Stromal cell of bone marrow (primary cell): ENCODE measurements at places on chromosomes 1 and 21.

GRCh38 chr1:164650531-164650930, 91.5 kb downstream of the PBX1 start:
- DNase-seq = no peak

DNA sequence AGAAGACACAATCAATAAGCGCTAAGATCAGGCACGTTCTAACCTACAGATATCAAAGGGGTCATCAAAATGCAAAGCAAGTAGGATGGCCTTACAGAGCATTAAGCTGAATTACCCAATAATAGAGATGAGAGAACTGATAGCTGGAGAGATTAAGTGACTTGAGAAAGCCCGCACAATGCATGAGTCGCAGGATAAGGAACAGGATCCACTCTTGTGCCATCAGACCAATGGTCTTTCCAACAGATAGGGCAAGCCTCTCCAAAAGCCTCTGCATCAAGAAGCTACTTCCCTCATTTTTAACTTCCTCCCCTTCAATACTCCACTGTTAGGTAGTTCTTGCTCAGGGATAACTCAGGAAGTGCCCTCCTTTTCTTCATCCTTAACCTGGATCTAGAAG, 2.6 kb downstream of the CHML start:
- no peak for DNase-seq

DNA sequence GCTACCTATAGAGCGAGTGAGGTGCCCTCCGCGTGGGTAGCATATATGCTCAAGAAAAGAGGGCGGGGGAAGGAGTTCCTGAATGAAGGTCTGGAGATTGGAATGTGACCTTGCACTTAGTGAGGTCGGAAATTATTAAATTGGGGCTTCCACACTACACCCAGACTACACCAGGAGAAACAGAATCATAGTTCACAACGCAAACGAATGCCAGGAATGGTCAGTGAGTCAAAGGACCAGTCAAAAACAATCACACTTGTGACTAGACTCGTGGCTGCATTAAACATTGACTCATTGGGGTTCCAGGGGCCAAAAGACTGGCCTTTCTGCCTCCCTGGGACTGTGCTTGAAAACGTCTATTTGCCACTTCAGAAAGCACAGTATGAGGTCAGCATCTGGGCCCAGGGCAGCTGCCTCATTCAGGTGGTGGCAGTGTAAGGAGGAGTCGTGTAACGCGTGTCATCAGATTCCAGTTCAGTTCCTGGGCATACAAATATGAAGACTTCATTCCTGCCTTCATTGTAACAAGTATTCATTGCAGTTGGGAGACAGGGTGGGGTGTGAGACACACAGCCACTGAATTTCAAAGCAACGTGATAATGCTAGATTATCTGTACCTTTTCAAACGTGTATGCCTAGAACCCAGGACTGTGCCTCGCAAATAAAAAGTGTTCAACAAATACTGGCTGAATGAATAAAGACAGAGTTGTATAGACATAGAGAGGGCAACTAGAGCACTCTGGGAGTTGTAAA, at the start of gene YOD1:
Gene YOD1, minus strand, starts transcription at position 18 of the 753 bp plus-strand sequence. CDS start 178 bp downstream, outside the sequence.
- peak; percentile 82 for DNase-seq

DNA sequence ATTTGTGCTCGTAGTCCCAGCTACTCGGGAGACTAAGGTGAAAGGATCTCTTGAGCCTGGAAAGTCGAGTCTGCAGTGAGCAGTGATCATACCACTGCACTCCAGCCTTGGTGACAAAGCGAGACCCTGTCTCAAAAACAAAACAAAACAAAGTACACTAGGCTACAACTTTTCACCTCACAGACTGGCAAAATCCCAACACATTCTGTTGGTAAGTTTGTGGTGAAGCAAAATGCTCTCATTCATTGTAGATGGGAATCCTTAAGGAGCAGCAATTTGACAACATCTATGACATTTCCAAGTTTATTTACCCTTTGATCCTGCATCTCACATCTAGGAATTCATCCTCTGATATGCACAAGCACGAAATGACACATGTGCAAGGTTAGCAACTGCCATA, 20.2 kb upstream of the SLC1A7 start:
- no peak for DNase-seq

DNA sequence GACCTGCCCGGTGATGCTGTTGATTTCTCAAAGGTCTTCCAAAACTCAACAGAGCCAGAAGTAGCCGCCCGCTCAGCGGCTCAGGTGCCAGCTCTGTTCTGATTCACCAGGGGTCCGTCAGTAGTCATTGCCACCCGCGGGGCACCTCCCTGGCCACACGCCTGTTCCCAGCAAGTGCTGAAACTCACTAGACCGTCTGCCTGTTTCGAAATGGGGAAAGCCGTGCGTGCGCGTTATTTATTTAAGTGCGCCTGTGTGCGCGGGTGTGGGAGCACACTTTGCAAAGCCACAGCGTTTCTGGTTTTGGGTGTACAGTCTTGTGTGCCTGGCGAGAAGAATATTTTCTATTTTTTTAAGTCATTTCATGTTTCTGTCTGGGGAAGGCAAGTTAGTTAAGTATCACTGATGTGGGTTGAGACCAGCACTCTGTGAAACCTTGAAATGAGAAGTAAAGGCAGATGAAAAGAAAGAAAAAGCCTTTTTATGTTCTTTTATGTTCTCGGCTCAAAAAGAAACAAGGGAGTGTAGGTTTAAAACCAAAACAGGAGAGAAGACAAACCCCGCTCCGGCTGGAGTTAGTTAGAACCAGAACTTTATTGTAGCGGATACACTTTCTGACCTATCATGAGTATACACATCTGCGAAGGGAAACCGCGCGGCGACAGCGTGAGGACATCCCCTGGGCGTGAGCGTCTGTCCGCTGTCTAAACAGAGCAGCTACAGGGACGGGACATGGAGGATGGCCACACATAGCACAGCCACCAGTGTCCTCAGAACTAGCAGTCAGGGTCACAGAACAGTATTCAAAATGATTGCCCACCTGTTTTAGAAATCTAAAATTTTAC, 77.1 kb downstream of the PIK3CD start:
- DNase-seq = no peak

DNA sequence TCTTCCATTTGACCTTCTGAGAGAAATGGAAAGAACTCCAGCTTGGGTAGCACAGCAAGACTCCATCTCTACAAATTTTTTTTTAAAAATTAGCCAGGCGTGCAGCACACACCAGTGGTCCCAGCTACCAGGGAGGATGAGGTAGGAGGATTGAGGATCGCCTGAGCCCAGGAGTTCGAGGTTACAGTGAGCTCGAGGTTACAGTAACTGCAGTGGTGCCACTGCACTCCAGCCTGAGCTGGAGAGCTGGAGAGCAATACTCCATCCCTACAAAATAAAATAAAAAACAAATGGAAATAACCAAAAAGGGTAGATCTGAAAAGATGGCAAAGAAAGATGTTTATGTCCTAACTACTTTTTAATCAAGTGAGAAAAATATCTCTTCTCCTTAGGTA, 14.5 kb downstream of the POGZ start:
- DNase-seq = no peak

- no peak for DNase-seq
Observed at GRCh38 chr21:14356746-14357145, 26.2 kb downstream of the HSPA13 start.
